ENCODE measurements at places on chromosomes 1 and 21.

GRCh38 chr1:173255214-173255813 is 48.2 kb upstream of the TNFSF4 start:
- DNase-seq: no peak

DNA sequence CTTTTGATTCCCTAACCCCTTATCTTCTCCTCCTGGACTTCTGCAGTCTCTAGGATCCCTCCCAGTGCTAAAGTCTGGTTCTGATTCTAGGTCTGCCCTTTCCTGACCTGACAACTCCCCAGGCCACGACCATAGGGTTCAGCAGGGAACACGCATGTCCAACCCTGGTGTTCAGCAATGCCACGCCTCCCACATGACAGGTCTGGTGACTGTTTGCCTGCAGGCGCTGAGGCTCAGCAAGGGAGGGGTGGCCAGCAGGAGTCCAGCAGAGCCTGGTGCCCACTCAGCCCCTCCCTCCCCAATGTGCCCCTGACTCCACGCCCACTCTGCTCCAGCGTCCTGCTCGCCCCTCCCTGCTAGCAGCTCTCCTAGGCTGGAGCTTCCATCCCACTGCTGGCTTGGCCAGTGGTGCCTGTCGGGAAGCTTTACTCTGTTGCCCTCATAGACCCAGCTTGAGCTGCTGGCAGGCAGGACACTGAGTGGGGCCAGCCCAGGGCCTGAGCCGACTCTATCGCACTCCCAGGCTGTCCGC is 17.3 kb downstream of the SLC9A1 start:
- no peak for DNase-seq

DNA sequence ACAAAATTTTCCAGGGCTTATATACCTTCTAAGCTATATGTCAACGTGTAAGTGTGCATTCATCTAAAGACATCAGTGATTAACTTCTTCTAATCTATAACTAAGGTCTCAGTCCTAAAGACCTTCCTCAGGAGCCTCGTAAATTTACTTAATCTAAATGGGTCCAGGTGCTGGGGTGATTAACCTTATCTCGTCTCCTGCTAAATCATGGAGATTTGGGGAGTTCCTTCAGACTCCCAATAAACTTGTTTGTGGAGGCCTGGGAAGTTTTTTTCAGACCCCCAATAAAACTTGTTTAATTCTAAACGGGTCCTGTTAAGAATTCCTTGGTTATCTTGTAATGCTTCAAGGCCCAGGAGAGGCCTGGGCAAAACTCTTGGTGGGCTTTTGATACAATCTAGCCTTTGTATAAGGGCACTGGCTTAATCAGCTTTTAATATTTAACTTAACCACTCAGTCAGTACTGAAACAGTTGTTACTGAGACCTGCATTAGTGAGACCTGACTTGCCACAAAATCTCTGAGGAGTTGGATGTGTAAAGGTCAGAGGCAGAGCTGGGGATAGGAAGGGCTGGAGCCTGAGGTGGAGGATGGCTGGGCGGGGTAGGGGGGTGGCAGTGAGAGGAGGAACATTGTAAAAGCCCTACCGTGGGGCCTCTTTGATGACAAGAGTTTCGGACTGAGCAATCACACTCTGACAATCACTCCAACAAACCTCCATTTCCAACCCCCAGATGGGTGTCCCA is 6.2 kb upstream of the HMGCS2 start:
- DNase-seq: no peak

- DNase-seq: no peak
Measured at GRCh38 chr1:241839369-241839979, 8.5 kb upstream of the EXO1 start.

DNA sequence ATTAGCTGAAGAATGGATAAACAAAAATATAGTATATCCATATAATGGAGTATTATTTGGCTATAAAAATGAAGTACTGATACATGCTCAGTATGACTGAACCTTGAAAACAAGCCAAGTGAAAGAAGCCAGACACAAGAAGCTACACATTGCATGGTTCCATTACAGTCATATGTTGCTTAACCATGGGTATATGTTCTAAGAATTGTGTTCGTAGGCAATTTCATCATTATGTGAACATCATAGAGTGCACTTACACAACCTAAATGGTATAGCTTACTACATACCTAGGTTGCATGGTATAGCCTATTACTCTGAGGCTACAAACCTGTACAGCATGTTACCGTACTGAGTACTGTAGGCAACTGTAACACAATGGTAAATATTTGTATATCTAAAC is 28.6 kb upstream of the FCAMR start:
- DNase-seq: no peak

DNA sequence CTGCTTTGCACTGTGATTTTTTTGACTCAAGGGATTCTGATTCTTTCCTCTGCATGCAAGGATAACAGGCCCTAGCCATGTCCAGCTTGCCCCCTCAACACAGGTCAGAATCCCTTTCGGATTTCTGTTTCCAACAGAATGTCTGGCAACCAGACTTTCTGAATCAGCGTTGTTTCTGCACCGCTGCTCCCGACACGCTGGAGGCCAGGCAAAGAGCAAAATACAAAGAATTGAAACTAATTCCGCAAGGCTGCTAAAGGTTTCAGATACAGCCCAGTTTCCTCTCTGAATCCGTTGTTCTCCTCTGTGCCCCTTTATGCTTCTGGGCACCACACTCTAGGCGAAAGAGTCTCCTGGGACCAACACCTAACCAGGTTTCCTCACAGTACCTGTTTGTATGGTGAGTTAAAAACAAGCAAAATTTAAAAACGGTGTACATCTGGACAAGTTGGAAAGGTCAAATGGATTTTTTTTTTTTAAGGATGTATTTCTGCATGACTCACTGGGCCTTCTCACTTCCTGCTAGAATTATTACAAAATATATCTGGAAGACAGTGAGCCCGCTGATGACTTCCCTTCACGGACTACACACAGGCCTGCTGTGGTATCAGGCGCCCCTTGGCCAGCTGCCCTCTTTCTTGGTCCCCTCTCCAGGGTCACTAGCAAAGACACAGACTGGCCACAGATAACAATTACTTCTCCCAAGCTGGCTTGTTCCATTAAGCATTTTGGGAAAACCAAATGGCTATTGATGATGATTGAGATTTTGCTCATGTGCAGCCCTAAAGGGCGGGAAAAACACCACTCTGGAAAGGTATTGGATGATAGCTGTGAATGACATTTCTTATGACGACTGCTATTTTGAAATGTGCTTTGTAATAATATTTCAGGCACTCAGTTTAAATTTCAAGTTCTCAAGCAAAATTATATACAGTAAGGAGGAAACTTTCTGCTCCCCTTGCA is 118.3 kb downstream of the TGFB2 start:
- DNase-seq: no peak

Measured in activated CD8-positive, alpha-beta memory T cell treated with anti-CD3 and anti-CD28 coated beads, Interleukin-2, amount 50 U/mL, for 4 hours (primary cell).